SK-MEL-5 (cell line): ENCODE measurements at places on chromosomes 2 and 18.

- DNase-seq = no peak
Measured at GRCh38 chr18:7317804-7318231, 86.9 kb downstream of the LRRC30 start.

DNA sequence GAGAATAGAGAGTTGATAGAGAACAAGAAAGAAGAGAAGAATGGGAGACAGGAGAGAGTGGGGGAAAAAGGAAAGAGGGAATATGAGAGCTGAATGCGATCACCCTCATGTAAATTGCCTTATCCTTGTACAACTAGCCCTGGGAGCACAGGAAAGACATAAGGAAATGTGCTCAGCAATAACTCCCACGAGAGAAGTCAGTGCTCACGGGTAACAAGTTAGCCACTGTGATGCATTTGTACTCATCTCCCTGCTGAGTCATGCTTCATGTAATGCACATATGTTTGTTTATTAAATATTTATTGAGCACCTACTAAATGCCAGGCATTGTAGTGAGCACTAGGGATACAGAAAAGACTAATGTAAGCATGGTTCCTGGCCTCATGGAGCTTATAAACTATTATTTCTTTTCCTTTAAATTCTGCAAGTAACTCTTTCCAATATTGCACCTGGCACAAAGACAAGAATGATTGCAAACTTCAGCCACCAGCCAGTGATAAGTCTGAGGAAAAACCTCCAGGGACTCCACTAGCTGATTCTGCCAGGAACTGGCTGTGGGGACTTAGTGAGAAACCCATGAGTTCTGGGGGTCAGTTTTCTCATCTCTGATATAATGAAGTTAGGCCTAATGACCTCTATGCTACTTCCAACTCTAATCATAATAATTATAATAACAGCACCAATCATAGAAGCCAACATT, 124.1 kb downstream of the LNPK start:
- no peak for DNase-seq

- DNase-seq = no peak
Measured at GRCh38 chr18:50170004-50170403, 24.9 kb downstream of the MYO5B start.

DNA sequence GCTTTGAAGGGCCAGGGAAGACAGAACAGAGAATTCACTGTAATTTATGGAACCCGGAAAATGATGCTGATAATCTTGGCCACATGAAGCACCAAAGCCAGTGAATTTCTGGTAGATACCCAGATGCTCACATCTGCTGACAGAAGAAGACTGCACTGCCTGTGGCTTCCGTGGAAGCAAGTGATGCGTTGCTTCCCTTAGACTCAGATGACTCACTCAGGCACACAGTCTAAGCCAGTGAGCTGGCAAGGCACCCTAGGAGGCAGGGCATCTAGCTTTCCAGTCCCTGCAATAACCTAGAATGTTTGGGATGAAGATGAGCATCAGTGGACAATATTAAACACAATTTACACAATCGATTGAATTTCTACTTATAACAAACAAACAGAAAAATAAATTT, 284.7 kb downstream of the CMPK2 start:
- DNase-seq = no peak

DNA sequence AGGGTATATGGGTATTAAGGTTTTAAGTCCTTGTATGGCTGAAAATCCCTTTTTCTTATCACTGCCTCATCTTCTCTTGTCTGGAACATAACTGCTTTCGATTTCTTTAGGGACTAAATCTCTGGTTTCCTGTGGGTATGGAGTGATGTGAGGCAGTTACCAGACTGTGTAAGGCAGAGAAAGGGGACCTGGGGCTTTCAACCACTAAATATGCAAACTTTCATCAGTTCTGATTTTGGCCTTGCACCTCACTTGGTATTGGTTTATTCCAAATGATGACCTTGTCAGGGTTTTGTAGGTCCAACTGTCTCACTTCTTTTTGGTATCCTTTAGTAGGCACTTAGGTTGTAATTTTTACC, 9.3 kb downstream of the MAP4K4 start:
- DNase-seq = no peak

DNA sequence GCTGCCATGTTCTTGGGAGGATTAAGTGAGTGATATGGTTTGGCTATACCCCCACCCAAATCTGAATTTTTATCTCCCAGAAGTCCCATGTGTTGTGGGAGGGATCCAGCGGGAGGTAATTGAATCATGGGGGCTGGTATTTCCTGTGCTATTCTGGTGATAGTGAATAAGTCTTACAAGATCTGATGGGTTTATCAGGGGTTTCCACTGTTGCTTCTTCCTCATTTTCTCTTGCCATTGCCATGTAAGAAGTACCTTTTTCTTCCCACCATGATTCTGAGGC, 291.4 kb downstream of the KCNS3 start:
- DNase-seq = no peak

DNA sequence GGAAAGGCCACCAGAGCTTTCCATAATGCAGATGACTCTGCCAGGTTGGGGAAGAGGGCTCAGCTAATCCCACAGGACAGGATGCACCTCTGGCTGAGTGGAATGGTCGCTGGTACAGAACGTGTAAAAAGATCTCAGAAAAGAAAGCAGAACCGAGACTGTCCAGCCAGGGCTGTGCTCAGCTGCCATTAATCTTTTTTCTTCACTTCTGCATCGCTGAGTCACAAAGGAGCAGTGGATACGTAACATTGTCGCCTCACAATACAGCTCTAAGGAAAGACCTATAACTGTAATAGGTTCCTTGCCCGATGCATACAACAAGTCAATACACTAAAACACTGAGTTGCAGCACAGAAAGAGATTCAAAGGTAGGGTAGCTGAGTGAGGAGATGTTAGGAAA, 354.2 kb downstream of the EN1 start:
- no peak for DNase-seq

- DNase-seq = no peak
Measured at GRCh38 chr2:222884805-222885424, 24.1 kb downstream of the ACSL3 start.

- DNase-seq = no peak
Measured at GRCh38 chr2:152037743-152038435, 61.0 kb downstream of the CACNB4 start.

- DNase-seq = no peak
Measured at GRCh38 chr2:153474876-153475435, 3.6 kb downstream of the RPRM start.

GRCh38 chr18:46628206-46628605, 28.8 kb downstream of the LOXHD1 start:
- no peak for DNase-seq

GRCh38 chr2:241553981-241554380, 4.6 kb upstream of the BOK start:
- no peak for DNase-seq

DNA sequence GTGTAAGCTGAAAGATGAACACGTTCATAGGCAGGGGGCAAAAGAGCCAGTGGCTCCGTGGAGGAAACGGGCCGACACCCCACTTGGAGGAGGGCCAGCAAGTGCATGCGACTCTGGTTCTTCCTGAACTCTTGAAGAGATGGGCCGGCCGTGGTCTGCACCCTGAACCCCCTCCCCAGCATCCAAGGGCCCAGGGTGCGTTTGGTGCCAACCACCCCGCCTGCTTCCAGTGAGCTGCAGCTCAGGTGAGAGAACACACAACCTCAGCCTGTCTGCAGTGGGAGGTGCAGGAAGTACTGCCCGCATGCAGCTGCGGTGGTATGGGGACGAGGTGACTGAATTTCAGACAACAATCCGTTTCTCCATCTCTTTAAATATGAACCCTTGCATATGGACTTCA, 58.9 kb downstream of the ADNP2 start:
- DNase-seq = no peak

DNA sequence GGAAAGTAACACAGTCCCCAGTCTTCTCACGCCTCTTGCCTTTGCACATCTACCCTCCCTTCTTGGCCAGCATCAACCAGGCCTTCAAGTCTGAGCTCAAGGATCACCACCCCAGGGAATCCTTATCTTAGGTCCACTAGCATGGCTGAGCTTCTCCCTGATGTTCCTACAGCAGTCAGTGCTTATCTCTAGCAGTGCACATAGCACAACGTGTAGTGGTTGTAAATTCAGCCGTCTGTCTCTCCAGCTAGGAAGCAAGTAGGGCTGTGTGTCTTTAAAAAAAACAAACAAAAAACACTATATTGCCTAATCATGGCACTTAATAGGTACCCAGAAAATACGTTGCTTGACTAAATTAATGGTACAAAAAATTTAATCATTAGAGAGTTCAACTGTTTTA, 29.2 kb downstream of the KCNG3 start:
- DNase-seq = no peak

- no peak for DNase-seq
Measured at GRCh38 chr18:70397259-70397925, 108.5 kb downstream of the SOCS6 start.

DNA sequence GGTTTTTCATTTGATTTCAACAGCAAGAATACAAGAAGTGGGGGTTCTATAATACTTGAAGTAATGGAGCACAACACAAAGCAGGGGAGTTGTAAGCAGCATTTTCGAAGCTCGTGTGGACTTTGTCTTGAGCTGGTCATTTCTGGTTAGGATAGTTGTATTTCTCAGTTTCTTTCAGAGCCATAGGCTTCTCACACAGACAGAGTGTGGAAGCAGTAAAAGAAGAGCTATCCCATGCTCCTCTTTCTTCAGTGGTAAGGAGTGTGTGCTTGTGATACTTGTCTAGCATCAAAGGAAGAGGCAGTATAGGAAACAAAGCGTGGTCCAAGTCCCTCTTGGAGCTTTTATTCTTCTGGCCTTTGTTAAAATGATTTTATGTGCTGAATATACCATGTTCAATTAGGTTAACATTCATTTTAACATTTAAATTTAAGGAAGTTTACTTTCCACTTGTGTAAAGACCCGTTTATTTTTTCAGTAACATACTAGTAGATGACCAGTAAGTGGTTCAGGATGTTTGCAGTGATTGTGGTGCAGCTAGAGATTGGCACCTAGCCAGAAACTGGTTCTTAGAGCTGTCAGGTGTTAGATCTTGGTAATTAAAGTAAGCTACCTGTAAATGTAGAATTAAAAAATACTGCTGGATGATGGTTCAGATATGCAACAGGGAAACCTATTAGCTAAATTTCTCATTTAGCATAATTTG, 14.6 kb downstream of the CCNYL1 start:
- no peak for DNase-seq
